ENCODE measurements at places on chromosomes 5 and 9.
A peak's percentile ranks its signal among the peaks of the same experiment; 100 is the strongest.

- DNase-seq: no peak
These were observed 19.8 kb upstream of the MYORG start for GRCh38 chr9:34396276-34397214.

DNA sequence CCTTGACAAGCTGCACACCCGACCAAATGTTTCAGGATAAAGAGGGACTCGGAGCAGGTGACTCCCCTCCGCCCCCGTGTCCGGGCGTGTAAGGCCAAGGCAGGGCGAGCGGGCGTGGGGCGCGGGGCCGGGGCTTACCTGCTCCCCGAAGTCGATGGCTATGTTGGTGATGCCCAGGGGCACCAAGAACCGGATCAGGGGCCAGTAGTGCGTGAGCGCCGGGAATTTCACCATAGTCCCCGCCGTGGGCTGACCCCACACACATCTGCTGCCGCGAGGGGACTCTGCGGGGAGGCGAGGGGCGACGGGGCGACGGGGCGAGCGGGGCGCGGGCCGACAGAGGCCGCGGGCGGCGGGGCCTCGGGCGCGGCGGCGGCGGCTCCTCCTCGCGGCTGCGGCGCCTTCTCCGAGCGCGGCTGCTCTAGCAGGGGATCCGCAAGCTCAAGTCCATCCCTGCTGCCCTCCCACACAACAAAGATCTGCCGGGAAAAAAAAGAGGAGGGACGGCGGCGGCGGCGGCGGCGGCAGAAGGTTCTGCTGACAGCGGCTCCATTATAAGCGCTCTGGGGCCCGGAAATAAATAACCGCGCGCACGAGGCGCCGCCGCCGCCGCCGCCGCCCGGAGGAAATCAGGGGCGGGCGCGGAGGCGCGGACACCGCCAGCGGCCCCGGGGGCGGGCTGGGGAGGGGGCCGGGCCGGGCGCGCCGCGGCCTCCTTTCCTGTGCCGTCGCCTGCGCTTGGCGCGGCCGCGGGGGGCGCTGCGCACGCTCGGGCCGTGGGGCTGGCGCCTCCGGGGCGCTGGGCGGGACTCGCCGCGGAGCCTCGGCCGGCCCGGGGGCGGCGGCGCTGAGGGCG is at the start of gene ANKH:
Gene ANKH, minus strand, starts transcription at position 565 of the 856 bp plus-strand sequence. Its CDS starts 331 bp downstream, at position 234.
- DNase-seq: peak; percentile 60

- DNase-seq: no peak
These were observed 5.1 kb downstream of the EEIG1 start for GRCh38 chr9:127975376-127976315.

DNA sequence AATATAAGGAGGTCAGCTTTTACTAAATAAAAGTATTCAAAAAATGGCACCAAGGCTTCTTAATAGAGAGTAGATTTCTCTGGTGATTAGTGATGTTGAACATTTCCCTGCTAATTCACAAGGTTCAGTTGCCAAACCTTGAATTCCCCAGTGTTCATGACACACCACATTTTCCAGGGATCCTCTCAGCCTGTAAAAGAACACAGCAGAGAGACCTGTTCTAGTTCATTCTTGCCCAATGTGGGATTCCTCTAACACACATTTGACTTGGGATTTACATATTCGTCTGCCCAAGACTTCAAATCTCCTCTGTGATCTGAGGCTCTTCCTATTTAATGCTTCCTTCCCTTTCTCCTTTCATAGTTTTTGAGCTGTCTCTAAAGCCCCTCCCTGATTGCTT is 273.2 kb upstream of the CDH9 start:
- no peak for DNase-seq

DNA sequence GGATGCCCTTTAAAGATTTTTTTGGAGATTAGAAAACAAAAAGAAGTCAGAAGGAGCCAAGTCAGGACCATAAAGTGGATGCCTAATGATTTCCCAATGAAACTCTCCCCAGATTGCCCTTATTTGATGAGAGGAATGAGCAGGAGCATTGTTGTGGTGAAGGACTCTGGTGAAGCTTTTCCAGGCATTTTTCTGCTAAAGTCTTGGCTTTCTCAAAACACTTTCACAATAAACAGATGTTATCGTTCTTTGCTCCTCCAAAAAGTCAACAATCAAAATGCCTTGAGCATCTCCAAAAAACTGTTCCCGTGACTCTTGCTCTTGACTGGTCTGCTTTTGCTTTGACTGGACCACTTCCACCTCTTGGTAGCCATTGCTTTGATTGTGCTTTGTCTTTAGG is 121.8 kb downstream of the CAAP1 start:
- no peak for DNase-seq

DNA sequence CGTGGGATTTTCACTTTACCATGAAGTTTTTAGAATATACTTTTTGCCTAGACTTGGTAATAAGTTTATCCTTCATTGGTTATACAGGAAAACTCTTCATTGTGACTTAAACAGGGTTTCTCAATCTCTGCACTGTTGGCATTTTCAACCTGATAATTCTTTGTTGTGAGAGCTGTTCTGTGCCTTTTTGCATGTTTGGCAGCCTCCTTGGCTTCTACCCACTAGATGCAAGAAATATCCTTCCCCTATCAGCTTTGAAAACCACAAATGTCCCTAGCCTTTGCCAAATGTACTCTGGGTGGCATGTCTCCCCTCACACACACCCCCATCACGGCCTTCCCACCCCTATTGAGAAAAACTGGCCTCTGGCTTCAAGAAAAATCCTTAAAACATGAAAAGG is 180.9 kb downstream of the ESM1 start:
- DNase-seq: no peak

DNA sequence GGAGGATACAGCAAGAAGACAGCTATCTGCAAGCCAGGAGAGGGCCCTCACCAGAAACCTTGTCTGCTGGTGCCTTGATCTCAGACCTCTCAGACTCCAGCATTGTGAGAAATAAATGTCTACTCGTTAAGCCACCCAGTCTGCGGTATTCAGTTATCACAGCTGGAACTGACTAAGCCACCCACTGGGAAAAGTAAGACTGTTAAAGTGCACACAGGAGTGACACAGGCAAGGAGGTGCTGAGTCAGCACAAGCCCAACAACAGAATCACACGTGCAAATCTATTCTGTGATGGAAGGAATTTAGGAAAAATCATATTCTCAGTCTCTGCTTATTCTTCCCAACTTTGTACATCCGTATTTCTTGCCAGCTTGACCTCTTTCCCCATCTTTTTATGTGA is 200.0 kb downstream of the NR2F1-AS1 start:
- DNase-seq: no peak

DNA sequence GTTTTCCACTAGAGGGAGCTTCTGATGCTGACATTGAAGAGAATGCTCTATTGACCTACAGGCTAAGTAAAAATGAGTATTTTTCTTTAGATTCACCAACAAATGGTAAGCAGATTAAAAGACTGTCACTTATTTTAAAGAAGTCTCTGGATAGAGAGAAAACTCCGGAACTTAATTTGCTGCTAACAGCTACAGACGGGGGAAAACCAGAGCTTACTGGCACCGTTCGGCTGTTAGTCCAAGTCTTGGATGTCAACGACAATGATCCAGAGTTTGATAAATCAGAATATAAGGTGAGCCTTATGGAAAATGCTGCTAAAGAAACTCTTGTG is 764 bp downstream of the PCDHA11 start:
- peak; percentile 40 for DNase-seq

GRCh38 chr9:135214054-135214640 is 126.7 kb downstream of the OLFM1 start:
- DNase-seq: no peak

DNA sequence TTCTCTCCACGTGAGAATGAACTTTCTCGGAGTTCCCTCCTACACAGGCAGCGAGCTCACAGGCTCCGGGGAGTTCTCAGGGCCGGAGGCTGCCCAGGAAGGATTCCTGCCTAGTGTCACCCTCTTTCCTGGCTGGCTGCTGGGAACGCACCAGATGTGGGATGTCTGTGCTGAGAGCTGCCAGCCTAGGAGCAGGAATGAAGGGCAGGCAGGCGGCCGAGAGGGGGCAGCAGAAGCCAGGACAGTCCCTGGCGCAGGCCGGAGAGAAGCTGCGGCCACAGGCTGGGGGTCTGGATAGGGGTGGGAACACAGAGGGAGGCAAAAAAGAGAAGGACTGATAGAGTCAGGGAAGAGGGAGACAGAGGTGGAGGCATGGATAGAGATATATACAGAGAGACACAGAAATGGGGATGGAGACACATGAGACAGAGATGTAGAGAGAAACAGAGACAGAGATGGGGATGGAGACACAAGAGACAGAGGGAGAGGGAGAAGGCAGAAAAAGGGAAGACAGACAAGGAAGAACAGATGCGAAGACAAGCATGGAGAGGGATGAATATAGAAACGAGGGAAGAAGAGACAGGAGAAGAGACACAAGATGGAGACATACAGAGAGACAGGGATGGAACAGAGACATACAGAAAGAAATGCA is 25.3 kb upstream of the ENHO start:
- peak; percentile 20 for DNase-seq

- DNase-seq: no peak
These were observed 29.3 kb downstream of the SLC44A1 start for GRCh38 chr9:105273731-105274130.

GRCh38 chr5:134139891-134140469 is 25.5 kb downstream of the TCF7 start:
- DNase-seq: no peak

GRCh38 chr9:74478606-74479005 is 18.5 kb upstream of the RORB start:
- no peak for DNase-seq

DNA sequence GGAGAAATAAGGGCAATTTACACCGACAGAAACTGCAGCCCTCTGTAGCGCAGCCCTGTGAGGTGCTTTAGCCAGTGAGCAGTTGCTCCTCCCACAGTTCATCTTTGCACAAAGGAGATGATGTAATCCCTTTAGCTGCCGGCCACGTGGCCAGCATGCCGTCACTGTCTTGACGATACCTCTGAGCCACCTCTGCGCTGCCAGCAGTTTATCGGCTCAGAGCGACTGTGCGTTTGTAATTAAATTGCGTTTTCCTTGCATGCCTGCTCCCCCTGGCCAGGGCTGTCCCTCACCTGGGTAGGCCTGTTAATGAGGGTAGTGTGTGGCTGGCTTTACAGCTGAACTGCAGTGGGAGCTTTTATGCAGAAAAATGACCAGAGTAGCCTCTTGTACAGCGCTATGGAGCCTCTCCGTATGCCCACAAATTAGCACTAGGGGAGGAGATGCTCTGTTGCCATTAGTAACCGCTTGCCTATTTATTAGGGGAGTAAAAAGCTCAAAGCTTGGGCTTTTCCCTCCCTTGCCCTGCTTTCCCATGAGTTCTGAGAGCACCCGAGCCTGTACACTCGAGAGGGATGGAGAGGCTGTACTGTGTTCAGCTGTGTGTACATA is 107.0 kb downstream of the TRIO start:
- DNase-seq: peak; percentile 97

DNA sequence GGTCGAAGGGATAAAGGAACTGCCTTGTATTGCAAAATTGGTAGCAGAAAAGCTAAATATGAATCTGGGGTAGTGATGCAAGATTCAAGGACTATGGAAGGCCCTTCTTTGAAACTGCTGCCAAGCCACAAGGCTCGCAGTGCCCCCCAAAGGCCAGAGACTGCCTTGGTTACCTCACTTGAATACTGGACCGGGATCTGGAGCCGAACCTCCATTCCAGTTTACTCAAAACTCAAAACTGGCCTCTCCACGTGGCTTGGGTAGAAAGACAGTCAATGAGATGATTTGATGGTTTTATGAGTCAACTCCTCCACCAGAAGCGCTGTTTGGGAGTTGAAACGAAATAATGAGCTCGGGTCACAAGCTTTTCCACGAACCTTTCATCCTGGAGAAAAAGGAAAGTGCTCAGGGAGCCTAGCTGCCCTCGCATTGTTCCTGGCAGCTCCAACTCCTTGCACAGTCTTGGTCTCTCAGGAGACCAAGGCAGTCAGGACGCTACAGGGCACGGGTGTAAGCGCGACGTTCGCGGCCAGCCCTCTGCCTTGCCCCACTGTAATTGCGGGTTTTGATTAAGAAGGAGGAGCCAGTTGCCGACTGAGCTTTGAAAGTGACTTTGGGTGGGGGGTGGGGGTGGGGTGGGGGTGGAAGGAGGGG is 2.8 kb downstream of the ST8SIA4 start:
- no peak for DNase-seq

DNA sequence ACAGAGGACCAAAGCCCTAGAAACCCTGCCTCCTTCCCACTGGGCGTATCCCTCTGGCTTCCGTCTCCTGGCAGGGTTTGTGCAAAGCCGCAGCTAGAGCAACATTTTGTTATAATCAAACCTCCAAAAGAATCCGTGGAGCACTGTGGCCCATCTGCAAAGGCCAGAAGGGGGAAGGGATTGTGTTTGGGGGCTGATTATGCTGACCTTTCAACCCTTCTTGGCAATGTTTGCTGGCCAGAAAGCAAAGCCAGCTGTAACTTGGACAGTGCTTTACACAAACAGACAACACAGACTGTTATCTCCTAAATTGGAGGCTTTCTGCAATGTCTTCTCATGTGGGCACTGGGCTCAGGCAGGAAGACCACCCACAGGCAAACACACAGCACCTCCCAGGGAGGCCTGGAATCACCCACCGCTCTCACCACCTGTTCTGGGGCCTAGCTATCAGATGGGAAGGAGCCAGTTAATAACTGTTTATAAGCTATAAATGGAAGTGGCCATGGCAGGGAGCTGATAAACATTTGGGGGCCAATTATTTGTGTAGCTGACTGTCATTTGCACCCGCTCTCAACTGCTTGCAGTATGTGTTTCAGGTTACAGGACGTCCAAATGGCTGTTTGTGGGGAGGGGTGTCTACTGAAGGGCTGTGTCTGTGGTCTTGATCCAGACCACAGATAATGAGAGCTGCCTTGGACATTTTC is 121.6 kb upstream of the ERCC6L2 start:
- no peak for DNase-seq

DNA sequence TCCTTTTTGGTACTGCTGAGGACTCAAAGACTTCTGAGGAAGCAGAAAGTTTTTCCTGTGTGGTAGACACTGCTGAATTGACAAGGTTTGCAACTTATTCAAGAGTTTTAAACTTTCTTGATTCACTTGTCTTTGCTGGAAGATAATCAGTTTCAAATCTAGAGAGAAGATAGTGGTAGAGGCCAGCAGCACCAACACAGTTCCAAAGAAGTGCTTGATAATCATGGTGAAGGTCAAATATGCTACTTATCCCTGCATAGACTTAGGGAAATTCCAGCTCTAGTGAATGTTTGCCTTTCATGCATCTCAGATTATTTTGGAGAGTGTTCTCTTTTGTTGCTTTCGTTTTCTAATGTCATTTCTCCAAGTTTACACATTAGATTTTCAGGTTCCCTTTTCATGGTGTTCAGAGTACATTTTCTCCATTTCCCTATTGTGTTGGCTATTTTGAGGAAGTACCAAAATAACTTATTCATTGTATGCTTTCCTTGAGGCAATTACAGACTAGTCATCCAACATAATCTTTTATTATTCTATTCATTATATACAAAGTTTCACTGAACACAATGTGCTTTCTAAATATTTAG is 550 bp downstream of the IFNE start:
- no peak for DNase-seq

GRCh38 chr9:120403543-120403856 is 176.5 kb downstream of the CDK5RAP2 start:
- DNase-seq: no peak

GRCh38 chr5:55633574-55634208 is 78.4 kb downstream of the SLC38A9 start:
- DNase-seq: peak; percentile 71
